ENCODE measurements at places on chromosomes 13 and 19.

DNA sequence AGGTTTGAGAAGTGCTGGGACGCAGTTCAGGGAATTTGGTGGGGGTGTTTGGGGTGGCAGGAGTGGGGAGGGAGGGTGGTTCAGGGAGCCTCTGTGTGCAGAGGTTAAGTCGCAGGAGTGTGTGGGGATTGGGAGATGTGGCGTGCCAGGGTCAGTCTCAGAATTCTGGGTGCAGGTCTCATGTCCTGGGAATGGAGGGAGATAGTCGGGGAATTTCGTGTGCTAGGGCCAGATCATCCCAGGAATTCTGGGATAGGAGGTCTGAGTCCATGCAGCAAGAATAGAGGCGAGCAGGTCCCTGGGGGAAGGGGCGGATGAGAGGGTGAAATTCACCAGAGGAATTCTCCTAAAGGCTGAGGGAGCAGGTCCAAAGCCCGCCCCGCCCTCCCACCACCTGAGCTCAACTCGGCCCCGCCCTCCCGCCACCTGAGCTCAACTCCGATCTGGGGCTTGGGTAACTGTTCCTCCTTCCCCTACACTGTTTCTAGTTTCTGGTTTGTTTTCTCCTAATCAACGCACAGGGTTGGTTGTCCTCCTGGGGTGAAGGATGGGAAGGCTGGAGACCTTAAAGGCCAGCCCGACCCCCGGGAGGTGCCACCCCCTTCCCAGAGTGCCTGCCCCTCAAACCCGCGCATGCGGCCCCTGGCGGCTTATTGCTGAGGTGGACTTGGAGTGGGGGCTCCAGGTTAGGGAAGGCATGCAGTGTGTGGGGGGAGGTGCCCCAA is 15.2 kb downstream of the KCNC3 start:
- no peak for DNase-seq

- no peak for DNase-seq
These were observed 24.1 kb downstream of the CLEC4M start for GRCh38 chr19:7787141-7787540.

DNA sequence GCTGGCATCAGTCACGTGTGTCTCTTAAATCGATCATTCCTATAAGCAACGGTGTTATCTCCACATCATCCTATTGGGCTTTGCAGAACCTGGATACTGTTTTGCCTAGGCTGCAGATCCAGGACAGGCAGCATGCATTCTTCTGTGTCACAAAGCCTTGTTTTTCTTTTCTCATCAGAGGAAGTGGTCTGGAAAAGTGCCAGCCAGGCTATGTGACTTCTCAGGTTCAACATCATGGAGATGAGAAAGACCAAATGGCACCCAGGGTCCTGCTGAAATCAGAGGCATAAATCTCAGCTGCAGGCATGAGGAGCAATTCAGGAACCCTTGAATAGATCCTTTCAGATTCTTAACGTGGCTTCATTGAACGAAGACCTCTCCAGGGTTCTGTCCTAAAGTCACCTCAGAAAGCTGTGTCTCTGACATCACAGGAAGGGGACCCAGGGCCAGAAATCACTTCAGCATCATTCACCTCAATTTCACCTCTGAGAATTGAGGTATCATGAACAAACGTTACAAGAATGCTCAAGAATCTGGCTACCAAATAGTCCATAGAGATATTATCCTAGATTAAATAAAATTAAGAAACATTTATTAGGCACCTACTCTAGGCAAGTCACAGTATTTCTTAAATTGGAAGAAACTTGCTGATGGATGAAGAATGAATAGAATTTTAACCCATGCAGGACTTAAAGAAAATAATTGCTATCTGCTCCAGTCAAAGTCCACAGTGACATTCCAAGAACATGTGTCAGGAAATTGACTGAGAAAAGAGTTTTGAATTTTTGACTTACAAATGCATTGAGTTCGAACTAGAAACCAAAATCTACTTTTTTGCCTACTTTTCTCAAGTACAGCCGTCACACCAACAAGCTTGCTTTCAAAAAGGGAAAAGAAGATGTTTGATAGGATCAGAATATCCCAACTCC is 124.1 kb downstream of the COG6 start:
- DNase-seq: no peak

- no peak for DNase-seq
These were observed 6.1 kb downstream of the PTGIR start for GRCh38 chr19:46618670-46619231.

All from stimulated activated CD4-positive, alpha-beta T cell treated with anti-CD3 and anti-CD28 coated beads, Interleukin-15, amount 100 ng/mL, for 1 hour (primary cell).